ENCODE measurements at places on chromosomes 16 and 17.

GRCh38 chr17:42018339-42018738, 1.1 kb upstream of the DNAJC7 start:
- H3K4me3 ChIP-seq = peak overlapping the region; percentile 96
- peaks cover 16% of the 10 kb centered on the region for H3K36me3 ChIP-seq
- peak overlapping the region; percentile 99 for H3K27ac ChIP-seq
- no peaks in the 10 kb centered on the region for H3K27me3 ChIP-seq
- DNase-seq = no peak

- H3K36me3 ChIP-seq = no peaks in the 10 kb centered on the region
- H3K27ac ChIP-seq = no peak overlapping the region
- peaks cover 15% of the 10 kb centered on the region for H3K27me3 ChIP-seq
- H3K4me3 ChIP-seq = no peak overlapping the region
- no peak for DNase-seq
Observed at GRCh38 chr17:63075969-63076368, 109.9 kb downstream of the TANC2 start.

GRCh38 chr17:30565073-30565935, 88.1 kb downstream of the GOSR1 start:
- no peak overlapping the region for H3K27ac ChIP-seq
- no peaks in the 10 kb centered on the region for H3K36me3 ChIP-seq
- peaks cover 8% of the 10 kb centered on the region for H3K27me3 ChIP-seq
- no peak overlapping the region for H3K4me3 ChIP-seq
- H3K4me1 ChIP-seq = no peaks in the 10 kb centered on the region
- no peak for DNase-seq

GRCh38 chr17:67003231-67003630, 38.7 kb downstream of the CACNG4 start:
- no peak overlapping the region for H3K4me3 ChIP-seq
- peaks cover 6% of the 10 kb centered on the region for H3K27me3 ChIP-seq
- H3K36me3 ChIP-seq = no peaks in the 10 kb centered on the region
- no peak for DNase-seq
- no peaks in the 10 kb centered on the region for H3K4me1 ChIP-seq

GRCh38 chr17:45925311-45925710, 31.0 kb downstream of the MAPT start:
- peaks cover 14% of the 10 kb centered on the region for H3K27me3 ChIP-seq
- no peak overlapping the region for H3K4me3 ChIP-seq
- H3K36me3 ChIP-seq = no peaks in the 10 kb centered on the region
- no peaks in the 10 kb centered on the region for H3K4me1 ChIP-seq
- H3K27ac ChIP-seq = no peak overlapping the region

- H3K4me3 ChIP-seq = no peak overlapping the region
- H3K36me3 ChIP-seq = no peaks in the 10 kb centered on the region
- DNase-seq = no peak
Observed at GRCh38 chr16:79296491-79296890, 304.0 kb downstream of the MAF start.

DNA sequence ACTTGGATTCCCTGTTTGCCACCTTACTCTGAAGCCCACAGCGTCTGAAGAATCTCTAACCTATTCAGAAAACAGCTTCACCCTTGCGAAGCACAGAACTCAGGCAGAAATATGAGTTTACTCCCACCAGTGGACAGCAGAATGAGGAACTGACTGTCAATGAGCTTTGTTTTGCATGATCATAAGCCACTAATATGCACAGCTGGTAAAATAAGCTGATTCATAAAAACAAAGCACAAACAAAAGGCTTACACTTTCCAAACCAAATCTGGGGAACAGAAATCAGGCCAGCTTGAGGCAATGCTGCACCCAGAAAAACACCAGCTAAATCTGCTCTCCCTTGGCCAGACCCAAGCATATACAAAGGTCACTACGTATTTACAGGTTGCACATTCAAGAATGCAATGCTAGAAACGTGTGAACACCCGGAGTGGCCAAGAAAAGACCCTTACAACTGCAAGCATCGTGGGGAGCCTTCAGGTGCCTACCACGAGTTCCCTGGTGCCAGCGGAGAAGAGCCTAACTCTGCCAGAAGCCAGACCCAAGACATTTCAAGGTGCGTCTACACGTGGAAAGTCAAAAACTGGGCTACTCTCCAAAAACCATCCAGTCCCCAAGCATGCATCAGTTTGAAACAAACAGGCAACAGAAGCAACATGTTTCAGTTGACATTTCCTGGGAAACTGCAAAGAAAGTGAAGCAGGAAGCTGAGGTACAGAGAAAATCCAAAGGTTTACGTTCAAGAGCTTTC, 207.1 kb downstream of the ZFHX3 start:
- no peak overlapping the region for H3K27ac ChIP-seq
- H3K27me3 ChIP-seq = peaks cover 9% of the 10 kb centered on the region
- peaks cover 18% of the 10 kb centered on the region for H3K4me1 ChIP-seq

DNA sequence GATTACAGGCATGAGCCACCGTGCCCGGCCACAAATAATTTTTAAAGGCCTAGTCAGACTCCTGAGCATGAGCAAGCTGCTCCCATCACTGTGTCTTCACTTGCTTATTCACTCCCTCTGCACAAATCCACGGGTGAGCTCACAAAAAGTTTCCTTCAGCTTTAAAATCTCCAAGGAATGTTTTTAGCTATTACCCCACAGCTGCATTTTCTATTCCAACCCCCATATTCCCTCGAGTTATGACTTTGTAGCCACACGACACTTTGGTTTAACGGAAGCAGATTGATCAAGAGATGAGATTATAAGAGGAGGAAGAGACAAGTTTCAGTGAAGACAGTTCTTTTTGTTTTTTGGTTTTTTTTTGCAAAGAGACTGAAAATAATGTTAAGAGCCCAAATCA, 49.1 kb upstream of the SLC25A19 start:
- peak overlapping the region; percentile 89 for H3K27ac ChIP-seq
- no peaks in the 10 kb centered on the region for H3K27me3 ChIP-seq
- H3K4me1 ChIP-seq = peaks cover 70% of the 10 kb centered on the region
- peaks cover 25% of the 10 kb centered on the region for H3K36me3 ChIP-seq

DNA sequence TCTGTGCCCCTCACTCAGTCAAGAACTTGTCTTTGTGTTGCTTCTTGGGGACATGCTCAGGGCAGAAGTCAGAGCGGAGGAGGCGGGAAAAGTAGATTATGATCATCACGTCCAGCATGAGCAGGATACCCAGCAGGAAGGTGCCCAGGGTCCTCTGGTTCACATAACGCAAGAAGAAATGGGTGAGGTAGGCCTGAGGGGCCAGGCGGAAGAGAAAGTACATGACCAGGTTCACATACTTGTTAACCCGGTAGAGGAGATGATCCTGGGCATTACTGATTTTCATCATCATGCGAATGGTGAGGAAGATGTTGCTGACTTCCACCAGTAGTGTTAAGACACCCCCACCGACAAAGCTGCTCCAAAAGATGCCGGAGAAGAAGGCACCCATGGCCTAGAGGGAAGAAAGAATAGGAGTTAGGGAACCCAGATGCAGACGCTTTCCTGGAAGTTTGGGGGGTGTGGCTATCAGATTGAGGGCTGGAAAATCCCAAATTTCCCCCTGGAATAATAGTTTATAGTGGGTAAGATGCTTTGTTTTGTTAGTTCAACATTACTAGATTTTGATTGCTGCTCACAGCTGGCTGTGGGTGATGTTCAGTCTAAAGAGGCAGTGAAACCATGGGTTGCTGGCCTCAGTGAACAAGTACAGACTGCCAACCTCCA, 1.4 kb downstream of the TLCD1 start:
- H3K4me1 ChIP-seq = peaks cover 47% of the 10 kb centered on the region
- peak overlapping the region; percentile 85 for H3K27ac ChIP-seq
- peak overlapping the region; percentile 88 for H3K4me3 ChIP-seq
- no peak for DNase-seq
- H3K36me3 ChIP-seq = peaks cover 49% of the 10 kb centered on the region

DNA sequence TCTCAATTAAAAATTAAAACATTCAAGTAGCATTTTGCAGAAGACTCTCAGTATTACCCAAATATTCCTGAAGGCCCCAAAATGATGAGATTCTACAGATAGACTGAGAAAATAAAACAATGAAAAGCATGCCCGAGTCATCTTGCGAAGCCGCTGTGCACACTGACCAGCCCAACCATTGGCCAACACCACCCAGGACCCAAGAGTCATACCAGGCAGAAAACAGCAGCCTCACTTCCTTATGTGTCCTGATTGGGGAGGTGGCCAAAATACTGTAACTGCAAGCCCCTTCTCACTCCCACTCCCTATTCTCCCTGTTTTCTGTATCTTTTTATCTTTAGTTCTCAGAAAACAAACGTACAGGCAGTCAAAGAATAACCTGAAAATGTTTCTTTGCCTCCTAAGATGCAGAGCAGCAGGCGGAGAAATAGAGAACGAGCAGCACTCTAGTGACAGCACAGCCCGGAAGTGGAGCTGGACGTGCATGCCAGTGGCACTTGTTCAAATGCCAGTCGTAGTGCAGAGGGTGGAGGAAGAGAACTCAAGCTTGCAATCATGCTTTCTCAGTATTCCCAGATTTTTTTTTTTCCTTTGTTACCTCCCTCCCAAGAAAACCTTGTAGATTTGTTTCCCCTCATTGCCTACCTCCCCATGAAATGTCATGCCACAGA, 182.3 kb upstream of the SOX9 start:
- H3K4me1 ChIP-seq = no peaks in the 10 kb centered on the region
- H3K27me3 ChIP-seq = no peaks in the 10 kb centered on the region
- no peaks in the 10 kb centered on the region for H3K36me3 ChIP-seq
- no peak for DNase-seq
- no peak overlapping the region for H3K4me3 ChIP-seq

- no peak overlapping the region for H3K27ac ChIP-seq
- no peaks in the 10 kb centered on the region for H3K4me1 ChIP-seq
- no peak for DNase-seq
- no peak overlapping the region for H3K4me3 ChIP-seq
- no peaks in the 10 kb centered on the region for H3K36me3 ChIP-seq
Observed at GRCh38 chr17:19570544-19571062, 36.9 kb downstream of the SLC47A1 start.

- H3K27me3 ChIP-seq = no peaks in the 10 kb centered on the region
- no peak for DNase-seq
- no peaks in the 10 kb centered on the region for H3K4me1 ChIP-seq
- no peak overlapping the region for H3K27ac ChIP-seq
- H3K36me3 ChIP-seq = no peaks in the 10 kb centered on the region
Observed at GRCh38 chr16:59204589-59204988, 470.5 kb upstream of the GOT2 start.

DNA sequence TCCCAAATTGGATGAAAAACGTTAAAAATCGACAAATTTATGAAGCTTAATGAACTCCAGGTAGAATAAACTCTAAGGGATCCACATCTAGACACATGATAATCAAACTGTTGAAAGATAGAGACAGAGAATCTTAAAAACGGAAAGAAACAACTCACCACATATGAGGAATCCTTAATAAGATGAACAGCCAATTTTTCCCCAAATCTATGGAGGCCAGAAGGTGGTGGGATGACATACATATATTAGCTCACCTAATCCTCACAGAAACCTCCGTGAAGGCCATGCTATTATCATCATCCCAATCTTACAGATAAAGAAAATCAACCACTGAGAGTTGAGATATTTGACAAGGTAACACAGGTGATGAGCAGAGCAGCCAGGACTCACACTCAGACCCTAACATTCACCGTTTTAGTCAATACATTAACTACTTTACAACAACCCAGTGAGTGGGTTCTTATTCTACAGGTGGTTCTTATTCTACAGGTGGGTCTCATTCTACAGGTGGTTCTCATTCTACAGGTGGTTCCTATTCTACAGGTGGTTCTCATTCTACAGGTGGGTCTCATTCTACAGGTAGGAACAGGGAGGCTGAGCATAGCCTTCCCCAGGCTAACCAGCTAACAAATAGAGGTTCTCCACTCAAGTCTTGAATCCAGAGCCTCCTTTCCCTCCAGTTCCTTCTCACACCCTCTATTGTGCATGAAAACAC, 4.8 kb downstream of the CACNG1 start:
- no peak overlapping the region for H3K4me3 ChIP-seq
- H3K27me3 ChIP-seq = peaks cover 3% of the 10 kb centered on the region
- no peak for DNase-seq
- no peak overlapping the region for H3K27ac ChIP-seq
- H3K36me3 ChIP-seq = no peaks in the 10 kb centered on the region

DNA sequence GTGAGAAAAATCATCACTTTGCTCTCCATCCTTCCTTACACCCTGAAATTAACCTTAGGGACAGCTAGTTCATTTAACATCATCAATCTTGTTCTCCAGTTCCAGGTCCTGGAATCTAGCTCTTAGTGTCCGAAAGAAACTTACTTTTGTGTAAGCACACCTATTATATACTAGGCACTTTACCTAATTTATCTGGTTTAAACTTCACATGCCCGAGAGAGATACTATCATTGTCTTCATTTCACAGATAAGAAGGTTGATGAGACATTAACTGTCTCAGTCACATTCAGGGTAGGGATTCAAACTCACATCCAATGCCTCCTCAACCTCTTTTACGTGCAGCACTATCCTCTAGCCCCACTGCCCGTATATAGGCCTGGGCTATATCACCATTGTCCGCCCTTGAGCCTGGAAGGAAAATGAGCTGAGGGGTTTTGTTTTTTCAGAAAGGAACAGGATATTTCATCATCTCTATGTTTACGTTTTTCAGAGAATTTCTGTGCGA, 501 bp upstream of the AP2B1 start:
- H3K4me3 ChIP-seq = peak overlapping the region; percentile 95
- DNase-seq = no peak
- peak overlapping the region; percentile 98 for H3K27ac ChIP-seq

DNA sequence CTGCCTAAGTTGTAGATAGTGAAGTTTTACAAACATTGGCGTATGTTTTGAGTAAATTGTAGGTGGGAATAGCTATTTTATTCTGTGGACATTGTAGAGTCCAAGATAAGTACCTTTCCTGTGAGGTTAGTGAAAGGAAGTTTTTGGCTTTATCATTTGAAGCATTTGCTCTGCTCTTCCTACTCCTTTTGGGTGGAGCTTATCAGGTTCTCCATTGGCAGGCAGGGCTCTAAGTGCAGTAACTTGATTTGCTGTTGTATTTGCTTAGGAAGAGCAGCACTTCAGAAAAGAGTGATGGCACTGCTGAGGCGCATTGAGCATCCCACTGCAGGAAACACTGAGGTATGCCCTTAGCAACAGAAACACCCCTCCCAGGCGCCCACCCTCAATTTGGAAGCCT, 70.1 kb downstream of the OMG start:
- no peaks in the 10 kb centered on the region for H3K27me3 ChIP-seq
- DNase-seq = no peak
- H3K4me1 ChIP-seq = peaks cover 3% of the 10 kb centered on the region
- H3K4me3 ChIP-seq = no peak overlapping the region

GRCh38 chr17:78872486-78872885, 30.5 kb downstream of the CEP295NL start:
- H3K36me3 ChIP-seq = no peaks in the 10 kb centered on the region
- H3K27me3 ChIP-seq = peaks cover 7% of the 10 kb centered on the region
- H3K4me1 ChIP-seq = no peaks in the 10 kb centered on the region
- no peak overlapping the region for H3K4me3 ChIP-seq
- no peak overlapping the region for H3K27ac ChIP-seq

GRCh38 chr17:27442702-27443101, 13.5 kb upstream of the KSR1 start:
- no peak for DNase-seq
- H3K4me1 ChIP-seq = peaks cover 1% of the 10 kb centered on the region
- H3K4me3 ChIP-seq = no peak overlapping the region
- no peaks in the 10 kb centered on the region for H3K36me3 ChIP-seq
- peaks cover 16% of the 10 kb centered on the region for H3K27me3 ChIP-seq
- no peak overlapping the region for H3K27ac ChIP-seq

- DNase-seq = no peak
- H3K4me1 ChIP-seq = no peaks in the 10 kb centered on the region
- peaks cover 13% of the 10 kb centered on the region for H3K36me3 ChIP-seq
- no peak overlapping the region for H3K4me3 ChIP-seq
- no peaks in the 10 kb centered on the region for H3K27me3 ChIP-seq
Observed at GRCh38 chr17:77506371-77506991, 365.7 kb downstream of the SEC14L1 start.

- peaks cover 43% of the 10 kb centered on the region for H3K36me3 ChIP-seq
- H3K27me3 ChIP-seq = no peaks in the 10 kb centered on the region
- H3K4me3 ChIP-seq = peak overlapping the region; percentile 32
- no peak for DNase-seq
- peaks cover 54% of the 10 kb centered on the region for H3K4me1 ChIP-seq
- H3K27ac ChIP-seq = peak overlapping the region; percentile 97
Observed at GRCh38 chr16:11562411-11562810, 24.3 kb downstream of the LITAF start.

Data from T-helper 2 cell treated with Interferon-gamma antibody and Interleukin-4, amounts not matched to agents 5 μg/mL and 100 μg/mL, for 36 hours (primary cell).